ENCODE measurements at places on chromosomes 2 and 18.

- DNase-seq = no peak
These were observed 6.9 kb upstream of the PARD3B start for GRCh38 chr2:204538182-204539018.

GRCh38 chr2:37686792-37687526 lies 15.5 kb upstream of the CDC42EP3 start:
- DNase-seq = no peak

- no peak for DNase-seq
These were observed 331.3 kb downstream of the THSD7B start for GRCh38 chr2:137096693-137097092.

DNA sequence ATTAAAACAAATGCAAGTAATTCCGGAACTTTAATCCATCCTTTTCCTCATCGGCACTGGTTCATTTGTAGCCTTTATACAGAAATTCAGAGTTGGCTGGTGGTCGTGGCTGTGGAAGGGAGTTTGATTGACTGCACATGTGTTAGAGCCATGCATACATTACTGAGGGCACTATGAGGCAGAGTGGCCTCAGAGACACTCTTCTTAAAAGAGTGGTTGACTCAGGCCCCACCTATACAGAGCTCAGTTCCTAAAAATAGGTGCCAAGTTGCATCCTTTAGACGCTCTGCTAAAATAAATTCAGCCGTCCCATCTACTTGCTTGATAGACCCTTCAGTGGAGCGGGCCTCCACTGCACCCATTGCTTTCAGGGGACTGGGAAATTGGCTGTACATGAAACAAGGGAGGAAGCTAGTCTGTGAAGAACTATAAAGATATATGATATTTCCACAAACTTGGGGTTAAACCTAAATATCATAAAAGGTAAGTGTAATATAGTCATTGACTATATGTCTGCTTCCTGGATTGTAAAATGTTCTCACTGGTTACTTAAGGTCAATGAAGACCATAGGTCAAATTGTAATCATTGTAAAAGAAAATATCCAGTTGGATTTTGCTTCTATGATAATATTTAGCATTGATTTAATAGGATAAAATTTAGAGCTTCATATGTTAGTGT lies 298.9 kb downstream of the XIRP2 start:
- DNase-seq = no peak

DNA sequence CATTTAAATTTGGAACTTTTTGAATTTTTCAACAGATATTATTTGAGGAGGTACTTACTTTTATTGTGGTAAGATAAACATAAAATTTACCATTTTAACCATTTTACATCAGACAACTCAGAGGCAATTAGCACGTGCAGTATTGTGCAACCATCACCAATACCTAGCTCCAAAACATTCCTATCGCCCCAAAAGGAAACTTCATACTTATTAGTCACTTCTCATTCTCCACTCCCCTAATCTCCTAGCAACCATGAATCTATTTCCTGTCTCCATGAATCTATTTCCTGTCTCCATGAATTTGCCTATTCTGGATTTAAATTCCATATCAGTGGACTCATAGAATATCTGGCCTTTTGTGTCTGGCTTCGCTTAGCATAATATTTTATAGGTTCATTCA lies 69.9 kb upstream of the FAM136A start:
- no peak for DNase-seq

- DNase-seq = no peak
These were observed 25.3 kb downstream of the ADCY3 start for GRCh38 chr2:24894750-24895149.

GRCh38 chr18:75376004-75376403 lies 51.5 kb downstream of the SMIM21 start:
- DNase-seq = no peak

DNA sequence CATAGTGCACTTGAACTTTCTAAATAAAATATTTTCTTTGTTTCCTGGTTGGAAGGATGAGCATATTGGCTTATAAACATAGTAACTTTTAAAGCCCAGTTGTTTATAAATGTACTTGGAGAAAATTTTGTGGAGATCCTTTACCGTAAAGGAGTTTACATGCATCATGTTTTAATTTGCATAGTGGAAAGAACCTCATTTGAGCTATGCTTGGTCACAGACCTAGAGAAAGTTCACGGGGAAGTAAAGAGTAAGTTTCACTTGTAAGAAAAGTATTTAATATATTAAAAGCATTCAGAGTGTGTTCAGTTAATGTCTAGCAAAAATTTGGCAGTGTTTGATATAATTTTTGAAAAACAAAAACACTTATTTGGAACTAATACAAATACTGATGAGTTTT lies 45.3 kb downstream of the PIKFYVE start:
- no peak for DNase-seq

DNA sequence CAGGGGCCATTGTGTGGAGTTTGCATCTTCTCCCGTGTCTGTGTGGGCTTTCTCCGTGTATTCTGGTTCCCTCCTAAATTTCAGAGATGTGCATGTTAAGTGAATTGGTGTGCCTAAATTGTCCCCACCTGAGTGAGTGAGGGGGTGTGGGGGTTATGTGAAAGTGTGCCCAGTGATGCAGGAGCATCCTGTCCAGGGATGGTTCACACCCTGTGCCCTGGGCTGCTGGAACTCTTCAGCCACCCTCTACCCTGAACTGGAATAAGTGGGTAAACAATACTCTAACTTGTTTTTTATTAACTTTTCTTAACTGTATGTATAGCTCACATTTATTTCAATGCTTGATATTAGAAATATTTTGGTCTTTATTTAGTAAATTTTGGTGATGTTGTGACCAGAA lies 56.0 kb downstream of the UBE2E3 start:
- no peak for DNase-seq

DNA sequence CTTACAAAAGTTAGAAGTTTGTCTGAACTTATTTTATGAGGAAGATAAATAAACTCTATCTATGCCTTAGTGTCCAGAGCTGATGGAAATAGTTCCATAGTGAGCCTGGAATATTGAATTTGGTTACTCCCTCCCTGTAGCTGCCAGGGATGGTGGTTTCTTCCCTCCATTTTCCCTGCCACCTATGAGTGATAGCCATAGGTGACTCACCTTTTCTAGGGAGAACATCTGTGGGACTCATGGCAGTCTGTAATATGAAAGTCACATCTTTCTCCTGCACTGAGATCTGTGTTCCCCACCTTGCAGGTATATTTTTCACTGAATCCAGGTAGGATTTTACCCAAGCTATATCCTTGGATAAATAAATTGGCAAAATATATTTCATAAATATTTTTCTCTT lies 148.8 kb downstream of the TPGS2 start:
- no peak for DNase-seq

- no peak for DNase-seq
These were observed 37.8 kb upstream of the TMEM18 start for GRCh38 chr2:715038-715437.

GRCh38 chr2:164898475-164898874 lies 56.9 kb downstream of the SLC38A11 start:
- no peak for DNase-seq

GRCh38 chr2:189406586-189407233 lies 34.6 kb upstream of the WDR75 start:
- DNase-seq = no peak

Data from cerebellar cortex (tissue), 1 donor.